Type B pancreatic cell (in vitro differentiated cells): ENCODE measurements at places on chromosomes 11 and 22.

- H3K36me3 ChIP-seq, result peaks cover 34% of the 10 kb centered on the region
- no peak overlapping the region for H3K27ac ChIP-seq
- H3K27me3 ChIP-seq, result no peaks in the 10 kb centered on the region
- H3K4me1 ChIP-seq, result peaks cover 7% of the 10 kb centered on the region
- H3K4me3 ChIP-seq, result no peak overlapping the region
Measured at GRCh38 chr22:21594865-21595452, 27.4 kb downstream of the UBE2L3 start.

- no peaks in the 10 kb centered on the region for H3K4me1 ChIP-seq
- H3K4me3 ChIP-seq, result no peak overlapping the region
- H3K36me3 ChIP-seq, result no peaks in the 10 kb centered on the region
- DNase-seq, result no peak
Measured at GRCh38 chr11:6962141-6962540, 35.9 kb downstream of the ZNF215 start.

GRCh38 chr11:73205661-73206343 is 12.3 kb upstream of the P2RY2 start:
- no peaks in the 10 kb centered on the region for H3K27me3 ChIP-seq
- DNase-seq, result no peak
- no peaks in the 10 kb centered on the region for H3K36me3 ChIP-seq

DNA sequence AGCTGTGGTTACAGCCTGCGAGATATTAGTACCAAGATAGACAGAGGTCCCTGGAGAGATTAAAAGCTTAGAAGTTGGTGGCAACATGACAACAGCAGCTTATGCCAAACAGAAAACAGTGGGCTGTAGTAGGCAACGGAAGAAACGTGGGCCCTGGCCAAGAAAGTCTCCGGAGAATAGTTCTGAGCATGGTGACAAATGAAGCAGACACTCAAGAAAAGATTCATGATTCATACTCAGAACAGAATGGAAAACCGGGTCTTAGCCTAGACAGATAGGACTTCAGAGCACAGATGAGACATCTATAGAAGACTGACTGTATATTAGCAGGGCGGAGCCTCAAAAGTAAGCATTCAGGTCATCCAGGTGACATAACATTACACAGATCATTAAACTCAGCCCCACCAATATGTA is 727.4 kb downstream of the ETS1 start:
- no peaks in the 10 kb centered on the region for H3K36me3 ChIP-seq
- H3K4me3 ChIP-seq, result no peak overlapping the region
- no peak for DNase-seq
- H3K27ac ChIP-seq, result peak overlapping the region; percentile 0
- no peaks in the 10 kb centered on the region for H3K27me3 ChIP-seq

- peaks cover under 1% of the 10 kb centered on the region for H3K4me1 ChIP-seq
- no peak overlapping the region for H3K4me3 ChIP-seq
- H3K27me3 ChIP-seq, result peaks cover 3% of the 10 kb centered on the region
- H3K36me3 ChIP-seq, result no peaks in the 10 kb centered on the region
- no peak overlapping the region for H3K27ac ChIP-seq
- no peak for DNase-seq
Measured at GRCh38 chr11:27018902-27019529, 21.6 kb upstream of the BBOX1 start.

DNA sequence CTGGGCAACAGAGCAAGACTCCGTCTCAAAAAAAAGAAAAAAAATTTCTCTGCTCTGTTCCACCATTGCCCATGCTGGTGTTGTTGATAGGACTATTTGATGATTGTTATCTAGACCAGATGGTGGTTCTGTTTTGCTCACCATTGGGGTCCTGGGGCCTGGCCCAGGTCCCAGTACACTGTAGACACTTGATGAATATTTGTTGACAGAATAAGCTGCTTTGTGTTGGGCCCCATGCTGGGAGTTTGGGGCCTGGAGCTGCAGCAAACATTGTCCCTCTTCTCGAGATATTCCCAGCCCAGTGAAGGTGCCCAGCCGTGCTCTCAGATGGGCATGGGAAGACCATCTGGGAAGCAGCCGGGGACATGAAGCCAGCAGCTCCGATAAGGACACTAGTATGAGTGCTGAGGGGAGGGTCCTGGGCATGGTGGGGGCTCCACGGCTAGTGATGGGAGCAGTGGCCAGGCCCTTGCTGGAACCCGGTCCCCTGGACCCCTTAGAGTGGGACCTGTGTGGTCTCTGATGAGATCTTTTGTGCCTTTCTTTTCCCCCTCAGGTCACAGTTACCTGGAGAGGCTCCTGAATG is 13.6 kb downstream of the INCENP start:
- H3K27ac ChIP-seq, result no peak overlapping the region
- H3K27me3 ChIP-seq, result no peaks in the 10 kb centered on the region
- no peak overlapping the region for H3K4me3 ChIP-seq
- peak; percentile 51 for DNase-seq

GRCh38 chr11:20966489-20966888 is 297.1 kb downstream of the NELL1 start:
- no peaks in the 10 kb centered on the region for H3K36me3 ChIP-seq
- no peak for DNase-seq
- H3K4me1 ChIP-seq, result no peaks in the 10 kb centered on the region
- H3K27me3 ChIP-seq, result no peaks in the 10 kb centered on the region
- H3K4me3 ChIP-seq, result no peak overlapping the region

DNA sequence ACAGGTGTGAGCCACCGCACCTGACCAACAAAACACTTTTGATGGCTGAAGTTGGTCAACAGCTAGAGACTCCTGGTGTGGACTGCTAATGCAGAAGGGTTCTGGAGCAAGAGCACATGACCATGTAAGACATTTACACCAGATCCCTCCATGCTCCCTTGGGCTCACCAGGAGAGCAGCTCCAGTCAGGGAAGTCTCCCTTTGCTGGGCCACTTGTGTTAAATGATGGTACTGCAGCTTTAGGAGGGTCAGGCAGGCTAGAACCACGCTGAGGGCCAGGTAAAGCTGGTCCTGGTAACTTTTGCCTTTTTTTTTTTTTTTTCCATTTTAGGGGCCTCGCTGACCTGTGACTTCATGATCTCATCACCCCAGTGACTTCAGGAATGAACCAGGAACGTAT is 146.4 kb downstream of the FBXO7 start:
- H3K36me3 ChIP-seq, result no peaks in the 10 kb centered on the region
- no peaks in the 10 kb centered on the region for H3K27me3 ChIP-seq
- peaks cover 38% of the 10 kb centered on the region for H3K4me1 ChIP-seq
- H3K4me3 ChIP-seq, result no peak overlapping the region
- H3K27ac ChIP-seq, result no peak overlapping the region
- DNase-seq, result no peak

GRCh38 chr11:102204174-102204573 is 93.9 kb downstream of the YAP1 start:
- H3K4me3 ChIP-seq, result no peak overlapping the region
- no peak for DNase-seq
- H3K27me3 ChIP-seq, result no peaks in the 10 kb centered on the region
- H3K36me3 ChIP-seq, result peaks cover 65% of the 10 kb centered on the region
- H3K4me1 ChIP-seq, result peaks cover 26% of the 10 kb centered on the region

DNA sequence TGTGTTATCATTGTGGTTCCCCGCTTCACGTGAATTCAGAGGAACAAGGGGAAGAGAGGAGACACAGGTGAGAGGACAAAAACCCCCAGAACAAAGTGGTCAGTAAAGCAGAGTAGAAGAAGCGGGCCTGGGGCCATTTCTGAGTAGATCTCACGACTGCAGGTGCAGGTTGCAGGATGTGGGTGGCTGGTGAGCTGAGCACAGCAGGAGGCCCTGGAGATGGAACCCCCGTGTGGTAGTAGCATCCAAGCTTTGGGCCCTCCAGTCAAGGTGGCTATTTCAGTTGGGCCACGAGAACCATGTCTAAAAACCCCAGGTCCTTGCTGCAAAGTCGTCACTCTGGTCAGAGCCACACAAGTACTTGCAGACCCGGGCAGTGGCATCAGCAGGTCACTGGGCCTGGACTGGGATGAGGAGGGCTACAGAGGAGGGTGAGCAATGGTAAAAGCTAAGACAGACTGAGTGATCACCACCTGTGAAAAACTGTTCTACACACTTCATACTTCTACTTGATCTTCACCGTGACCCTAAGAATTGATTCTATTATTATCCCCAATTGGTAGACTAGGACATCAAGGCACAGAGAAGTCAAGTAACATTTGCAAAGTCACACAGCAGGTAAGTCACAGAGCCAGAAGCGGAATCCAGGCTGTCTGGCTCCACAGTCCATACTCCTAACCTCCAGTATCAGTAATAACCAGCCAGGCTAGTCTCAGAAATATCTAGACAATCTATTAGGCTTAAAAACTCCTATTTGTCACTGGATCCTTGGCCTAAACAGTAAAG is 43.8 kb downstream of the SLC1A2 start:
- no peak overlapping the region for H3K4me3 ChIP-seq
- peaks cover 3% of the 10 kb centered on the region for H3K4me1 ChIP-seq
- no peaks in the 10 kb centered on the region for H3K36me3 ChIP-seq
- DNase-seq, result no peak
- peaks cover 25% of the 10 kb centered on the region for H3K27me3 ChIP-seq

DNA sequence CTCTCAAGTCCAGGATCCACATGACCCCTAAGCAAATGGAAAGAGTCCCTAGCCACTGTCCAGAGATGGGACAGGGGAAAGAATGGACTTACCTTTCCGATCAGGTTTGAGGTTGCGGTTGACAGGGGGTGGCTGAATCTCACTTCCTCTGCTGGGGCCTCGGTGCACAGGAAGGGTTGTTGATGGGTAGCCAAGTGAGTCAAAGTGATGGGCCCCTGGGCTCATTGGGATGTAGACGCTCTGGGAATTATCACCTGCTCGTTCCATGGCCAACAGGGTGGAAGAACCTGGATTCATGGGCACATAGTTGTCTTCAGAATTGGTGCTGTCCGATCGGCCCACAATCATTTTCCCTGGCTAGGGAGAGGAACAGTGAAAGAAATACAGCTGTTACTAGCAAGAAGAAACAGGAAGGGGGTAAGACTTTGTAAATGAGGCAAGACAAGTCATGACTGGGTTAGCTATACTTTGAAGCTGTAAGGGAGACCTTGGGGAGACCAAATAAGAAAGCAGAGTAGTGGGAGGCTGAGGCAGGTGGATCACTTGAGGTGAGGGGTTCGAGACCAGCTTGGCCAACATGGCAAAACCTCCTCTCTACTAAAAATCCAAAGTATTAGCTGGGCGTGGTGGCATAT is 34.7 kb downstream of the USP35 start:
- no peaks in the 10 kb centered on the region for H3K27me3 ChIP-seq
- no peak overlapping the region for H3K4me3 ChIP-seq
- H3K4me1 ChIP-seq, result no peaks in the 10 kb centered on the region
- DNase-seq, result no peak
- peaks cover 31% of the 10 kb centered on the region for H3K36me3 ChIP-seq

DNA sequence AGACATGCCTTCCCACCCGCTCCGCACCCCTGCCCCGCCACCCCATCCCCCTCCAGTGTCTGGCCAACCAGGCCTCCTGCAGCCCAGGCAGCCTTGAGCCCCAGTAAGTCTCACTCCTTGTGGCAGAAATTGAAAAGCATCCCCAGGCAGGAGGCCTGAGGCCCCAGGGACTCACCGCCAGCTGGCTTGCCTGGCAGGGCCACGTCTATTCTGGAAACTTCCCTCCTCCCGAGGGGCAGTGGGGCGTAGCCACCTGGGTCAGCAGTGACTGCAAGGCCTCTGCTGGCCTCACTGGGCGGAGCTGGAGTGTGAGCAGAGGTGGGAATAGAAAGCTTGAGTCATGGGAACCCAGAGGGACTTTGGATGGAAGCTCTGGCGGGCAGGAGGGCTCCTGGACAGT is 26.3 kb downstream of the ANO1 start:
- no peak overlapping the region for H3K27ac ChIP-seq
- H3K4me1 ChIP-seq, result peaks cover 35% of the 10 kb centered on the region
- H3K27me3 ChIP-seq, result peaks cover 5% of the 10 kb centered on the region
- no peak for DNase-seq

DNA sequence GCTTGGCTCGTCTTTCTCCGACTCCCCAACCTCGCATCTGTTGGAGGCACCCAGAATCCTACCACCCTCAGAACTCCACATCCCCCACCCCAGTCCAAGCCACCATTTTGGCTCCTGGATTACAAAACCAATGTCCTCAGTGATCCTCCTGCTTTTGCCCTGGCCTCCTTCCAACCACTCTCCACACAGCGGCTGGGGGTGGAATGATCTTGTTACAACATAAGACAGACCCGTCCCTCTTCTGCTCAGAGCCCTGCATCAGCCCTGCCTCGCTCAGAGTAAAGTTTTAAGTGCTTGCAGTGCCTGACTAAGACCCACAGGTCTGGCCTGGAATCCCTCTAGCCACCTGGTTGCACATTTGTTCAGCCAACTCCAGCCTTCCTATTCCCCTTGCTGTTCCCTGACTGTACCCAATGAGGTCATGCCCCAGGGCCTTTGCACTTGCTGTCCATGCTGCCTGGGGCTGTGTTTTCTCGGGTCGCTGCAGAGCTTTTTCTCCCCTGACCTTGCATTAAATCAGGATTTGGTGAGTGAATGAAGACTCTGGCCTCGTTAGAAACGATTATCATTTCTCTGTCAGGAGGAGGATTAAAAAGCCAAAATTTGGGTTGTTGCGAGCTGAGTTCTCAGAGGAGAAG is 67.3 kb downstream of the IGF2 start:
- no peak for DNase-seq
- H3K27me3 ChIP-seq, result no peaks in the 10 kb centered on the region
- H3K27ac ChIP-seq, result no peak overlapping the region
- H3K4me1 ChIP-seq, result peaks cover 7% of the 10 kb centered on the region
- no peaks in the 10 kb centered on the region for H3K36me3 ChIP-seq

DNA sequence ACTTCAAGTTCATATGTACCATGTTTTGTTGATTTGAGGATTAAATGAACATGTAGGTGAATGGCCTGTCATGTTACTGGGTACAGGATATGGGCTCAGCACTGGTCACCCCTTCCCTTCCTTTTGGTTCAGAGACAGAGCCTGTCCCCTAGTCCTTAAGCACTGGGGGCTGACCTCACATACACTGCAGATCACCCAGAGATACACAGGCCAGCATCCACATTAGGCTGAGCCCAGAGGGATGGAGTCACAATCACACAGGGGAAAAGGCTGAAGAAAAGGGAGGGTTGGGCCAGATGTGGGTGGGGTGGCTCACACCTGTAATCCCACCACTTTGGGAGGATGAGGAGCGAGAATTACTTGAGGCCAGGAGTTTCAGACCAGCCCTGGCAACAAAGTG is 62.3 kb downstream of the IGLL5 start:
- H3K27me3 ChIP-seq, result peaks cover 32% of the 10 kb centered on the region
- H3K36me3 ChIP-seq, result no peaks in the 10 kb centered on the region
- no peaks in the 10 kb centered on the region for H3K4me1 ChIP-seq
- no peak overlapping the region for H3K27ac ChIP-seq
- no peak for DNase-seq
- no peak overlapping the region for H3K4me3 ChIP-seq

GRCh38 chr11:128522943-128523518 is 64.3 kb downstream of the ETS1 start:
- no peak for DNase-seq
- H3K27me3 ChIP-seq, result peaks cover 24% of the 10 kb centered on the region
- peak overlapping the region; percentile 94 for H3K27ac ChIP-seq
- peak overlapping the region; percentile 89 for H3K4me3 ChIP-seq
- no peaks in the 10 kb centered on the region for H3K36me3 ChIP-seq

DNA sequence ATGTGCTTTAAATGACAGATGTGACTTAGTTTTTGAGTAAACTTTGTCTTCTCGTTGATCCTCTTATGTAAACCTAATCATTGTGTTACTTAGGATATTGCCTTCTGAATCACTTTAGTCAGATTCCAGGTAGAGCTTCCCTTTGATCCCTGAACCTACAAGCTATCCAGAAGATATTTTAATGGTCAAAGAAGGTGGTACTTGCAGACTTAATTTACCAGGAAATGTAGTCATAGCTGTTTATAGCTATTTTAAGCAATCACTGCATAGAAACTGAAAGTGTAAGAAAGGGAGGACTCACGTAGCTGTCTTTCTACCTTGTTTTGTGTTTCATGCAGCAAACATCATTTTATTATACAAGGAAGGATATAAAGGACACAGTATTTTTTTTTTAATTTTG is 189.5 kb downstream of the DDX10 start:
- H3K27ac ChIP-seq, result no peak overlapping the region
- no peak overlapping the region for H3K4me3 ChIP-seq
- peaks cover 19% of the 10 kb centered on the region for H3K4me1 ChIP-seq
- no peak for DNase-seq
- H3K27me3 ChIP-seq, result no peaks in the 10 kb centered on the region
